ENCODE measurements at places on chromosomes 16 and 17.
A peak's percentile ranks its signal among the peaks of the same experiment; 100 is the strongest.

GRCh38 chr16:48961546-48961945, 320.1 kb downstream of the CBLN1 start:
- DNase-seq = no peak

DNA sequence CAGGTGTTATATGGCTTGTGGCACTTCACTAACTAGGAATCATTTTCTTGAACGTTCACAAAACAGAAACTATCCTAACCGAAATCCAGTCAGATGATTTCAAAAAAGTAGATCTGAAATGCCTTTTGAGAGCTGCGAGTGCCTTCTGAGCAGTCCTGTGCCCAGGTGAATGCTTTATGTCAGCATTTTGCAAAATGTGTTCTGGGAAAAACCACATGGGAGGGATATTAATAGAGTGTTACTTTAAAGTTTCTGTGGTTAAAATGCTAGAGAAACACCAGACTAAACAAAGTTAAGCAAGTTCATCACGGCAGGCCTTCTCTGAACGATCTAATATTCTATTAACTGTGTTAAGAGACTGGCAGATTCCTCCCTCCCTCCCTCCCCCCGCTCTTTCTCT, 15.8 kb upstream of the RGS9 start:
- no peak for DNase-seq

- no peak for DNase-seq
These were observed 1060.2 kb upstream of the EEF2KMT start for GRCh38 chr16:6157806-6158205.

GRCh38 chr17:61458421-61459141, 6.4 kb downstream of the TBX4 start:
- DNase-seq = peak; percentile 19

DNA sequence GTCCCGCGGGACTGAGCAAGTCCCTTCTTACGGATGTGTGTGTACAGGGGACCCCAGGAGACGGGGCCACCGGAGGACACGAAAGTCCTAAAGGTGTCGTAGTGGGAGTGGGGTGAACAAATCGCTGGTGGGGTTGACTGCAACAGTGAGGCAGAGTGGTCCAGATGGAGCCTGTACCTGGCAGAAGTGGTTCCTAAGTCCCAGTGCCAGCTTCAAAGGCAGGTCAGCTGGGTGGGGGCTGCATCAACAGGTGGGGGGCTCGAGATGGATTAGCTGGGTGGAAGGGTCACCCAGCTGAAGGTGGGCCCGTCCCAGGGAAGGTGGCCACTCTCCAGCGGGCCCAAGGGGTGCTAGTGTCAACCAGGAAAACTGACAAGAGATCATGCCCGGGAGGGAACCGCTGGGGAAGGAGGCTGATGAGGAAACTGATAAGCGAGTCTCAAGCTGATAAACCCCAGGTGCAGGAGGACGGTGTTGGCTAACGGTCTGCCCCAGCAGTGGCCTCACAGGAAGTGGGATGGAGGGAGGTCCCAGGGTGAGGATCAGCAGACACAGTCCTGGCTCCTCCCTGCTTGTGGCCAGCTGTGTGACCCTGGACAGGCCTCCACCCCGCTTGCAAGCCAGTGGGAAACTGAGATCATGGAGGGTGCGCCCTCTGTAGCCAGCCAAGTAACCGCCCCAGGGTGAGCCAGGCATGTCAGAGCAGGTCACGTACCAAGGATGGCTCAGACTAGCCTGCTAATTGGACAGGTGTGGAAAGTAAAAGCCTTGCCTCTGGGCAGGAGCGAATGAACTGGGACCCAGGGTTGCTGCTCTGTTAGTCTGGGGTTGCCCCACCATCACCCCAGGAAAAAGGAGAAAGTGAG, 1.0 kb downstream of the ORAI3 start:
- DNase-seq = peak; percentile 63

DNA sequence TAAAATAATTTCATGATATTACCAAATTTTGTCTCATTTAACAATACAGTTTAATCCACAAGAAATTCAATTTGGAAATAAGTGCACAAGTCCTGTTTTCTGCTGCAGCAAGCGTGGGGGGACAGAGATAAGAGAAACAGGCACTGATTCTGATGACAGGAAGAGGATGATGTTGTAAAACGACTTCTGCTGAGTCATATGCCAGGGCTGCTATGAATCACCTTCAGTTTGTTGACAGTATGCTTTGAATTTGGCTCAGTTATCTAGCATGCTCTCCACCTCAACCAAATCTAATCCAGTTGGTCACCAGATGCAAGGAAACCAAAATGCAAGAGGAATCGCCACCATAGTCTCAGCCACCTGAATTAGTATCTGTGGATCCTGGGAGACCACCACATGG, 244.1 kb upstream of the MON1B start:
- no peak for DNase-seq

GRCh38 chr17:44642834-44643233, 13.4 kb upstream of the MEIOC start:
- no peak for DNase-seq

DNA sequence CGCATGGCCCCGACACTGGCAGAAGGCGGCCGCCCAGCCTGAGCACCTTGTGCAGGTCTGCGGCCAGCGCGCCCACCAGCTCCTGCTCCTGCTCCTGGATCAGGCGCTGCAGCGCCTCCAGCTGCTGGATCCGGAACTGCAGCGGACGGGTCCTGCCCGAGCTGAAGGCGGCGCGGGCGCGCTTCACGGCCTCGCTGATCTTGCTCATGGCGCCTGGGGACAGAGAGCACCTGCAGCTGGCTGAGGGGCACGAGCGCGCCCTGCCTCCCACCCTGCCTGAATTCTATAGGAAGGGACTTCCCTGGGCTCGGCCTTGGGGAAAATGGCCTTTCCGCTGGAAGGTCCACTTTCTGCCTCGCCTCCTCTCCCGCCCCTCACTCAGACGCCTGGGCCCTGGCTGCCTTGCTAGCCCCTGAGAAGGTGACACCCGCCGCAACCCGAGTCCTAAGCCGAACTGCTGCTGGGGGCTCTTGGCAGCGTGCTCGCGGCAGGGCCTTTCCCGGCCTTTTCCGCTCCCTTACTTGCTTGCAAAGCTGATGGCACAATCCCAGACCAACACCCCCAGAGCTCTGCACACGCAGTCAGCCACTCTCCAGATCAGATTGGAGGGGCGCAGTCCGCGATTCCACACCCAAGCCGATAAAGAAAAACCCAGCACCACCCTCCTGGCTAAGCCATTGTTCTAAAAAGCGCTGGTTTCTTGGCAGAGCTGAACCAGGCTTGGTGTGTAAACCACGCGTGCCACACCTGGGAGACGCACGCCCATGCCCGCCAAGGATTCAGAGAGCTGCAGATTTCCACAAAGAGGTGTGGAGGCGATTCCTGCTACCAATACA, 3.0 kb downstream of the ALDH3A1 start:
- DNase-seq = peak; percentile 95

GRCh38 chr17:9218911-9219310, 197.6 kb downstream of the NTN1 start:
- no peak for DNase-seq

- DNase-seq = no peak
These were observed 113.0 kb upstream of the AXIN2 start for GRCh38 chr17:65674246-65675045.

All from stimulated activated CD8-positive, alpha-beta memory T cell treated with anti-CD3 and anti-CD28 coated beads, Interleukin-4, amount 100 ng/mL, for 48 hours (primary cell).